Fibroblast of skin of left quadriceps (primary cell): ENCODE measurements at places on chromosomes 2 and 18.

DNA sequence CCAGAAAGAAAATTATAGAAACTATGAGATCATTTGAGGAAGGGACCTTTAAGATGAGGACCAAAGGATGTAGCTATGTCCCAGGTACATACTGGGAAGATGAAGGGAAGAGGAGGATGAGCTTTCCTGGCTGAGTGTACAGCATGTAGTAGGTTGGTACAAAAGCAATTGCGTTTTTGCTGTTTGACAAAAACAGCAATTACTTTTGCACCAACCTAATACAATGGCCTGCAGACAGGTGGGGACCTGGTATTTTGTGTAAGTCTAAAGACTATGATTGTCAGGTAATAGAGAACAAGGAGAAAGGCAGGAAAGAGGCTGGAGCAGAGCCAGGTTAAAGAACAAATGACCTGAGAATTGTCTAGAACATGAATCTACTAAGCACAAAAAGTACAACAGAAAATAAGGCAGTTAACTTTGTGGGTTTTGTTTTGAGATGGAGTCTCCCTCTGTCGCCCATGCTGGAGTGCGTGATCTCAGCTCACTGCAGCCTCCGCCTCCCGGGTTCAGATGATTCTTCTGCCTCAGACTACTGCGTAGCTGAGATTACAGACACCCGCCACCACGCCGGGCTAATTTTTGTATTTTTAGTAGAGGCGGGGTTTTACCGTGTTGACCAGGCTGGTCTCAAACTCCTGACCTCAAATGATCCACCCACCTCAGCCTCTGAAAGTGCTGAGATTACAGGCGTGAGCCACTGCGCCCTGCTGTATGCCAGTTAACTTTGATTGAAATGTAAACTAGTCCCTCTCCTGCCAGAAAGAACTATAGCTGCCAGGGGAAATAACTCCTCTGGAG, 3.2 kb upstream of the TGOLN2 start:
- no peak for DNase-seq

- DNase-seq = no peak
Measured at GRCh38 chr2:223786943-223787342, 50.4 kb downstream of the AP1S3 start.

- DNase-seq = no peak
Measured at GRCh38 chr2:6077585-6077984, 385.4 kb downstream of the SOX11 start.

GRCh38 chr18:74511823-74512222, 15.7 kb downstream of the CNDP2 start:
- DNase-seq = no peak

- no peak for DNase-seq
Measured at GRCh38 chr2:239939736-239940483, 85.2 kb downstream of the NDUFA10 start.

- peak; percentile 50 for DNase-seq
Measured at GRCh38 chr2:229996320-229996719, 72.4 kb downstream of the SLC16A14 start.

DNA sequence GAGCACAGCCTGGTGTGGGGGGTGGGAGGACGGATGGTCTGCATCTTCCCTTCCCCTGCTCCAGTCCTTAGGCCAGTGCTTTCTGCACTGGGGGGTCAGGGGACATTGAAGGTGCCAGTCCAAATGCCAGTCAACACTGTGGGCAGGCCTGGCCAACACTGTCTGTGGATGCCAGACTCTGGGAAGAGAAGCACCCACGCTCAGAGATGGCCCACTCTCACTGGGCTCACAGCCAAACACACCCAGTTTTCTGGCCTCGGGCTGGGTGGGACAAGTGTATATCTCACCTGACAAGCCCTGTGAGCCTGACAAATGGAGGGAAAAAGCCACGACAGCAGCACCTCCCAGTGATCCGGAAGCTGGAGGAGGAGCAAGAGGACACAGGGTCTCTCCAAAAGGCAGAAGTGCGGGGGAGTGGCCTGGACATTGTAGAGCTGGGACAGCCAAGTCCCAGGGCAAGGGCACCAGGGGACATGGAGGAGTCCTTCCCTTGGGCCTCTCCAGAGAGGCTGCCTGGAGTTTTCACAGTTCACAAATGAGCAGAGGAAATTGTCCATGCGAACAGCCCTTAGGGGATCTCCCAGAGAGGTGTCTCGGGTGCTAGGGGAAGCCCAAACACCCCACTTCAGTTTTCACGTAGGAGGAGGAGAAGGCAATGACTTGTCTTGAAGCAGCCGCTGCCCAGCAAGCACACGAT, 79.3 kb downstream of the SDC1 start:
- DNase-seq = no peak

- no peak for DNase-seq
Measured at GRCh38 chr2:37472959-37473358, 128.5 kb downstream of the QPCT start.

DNA sequence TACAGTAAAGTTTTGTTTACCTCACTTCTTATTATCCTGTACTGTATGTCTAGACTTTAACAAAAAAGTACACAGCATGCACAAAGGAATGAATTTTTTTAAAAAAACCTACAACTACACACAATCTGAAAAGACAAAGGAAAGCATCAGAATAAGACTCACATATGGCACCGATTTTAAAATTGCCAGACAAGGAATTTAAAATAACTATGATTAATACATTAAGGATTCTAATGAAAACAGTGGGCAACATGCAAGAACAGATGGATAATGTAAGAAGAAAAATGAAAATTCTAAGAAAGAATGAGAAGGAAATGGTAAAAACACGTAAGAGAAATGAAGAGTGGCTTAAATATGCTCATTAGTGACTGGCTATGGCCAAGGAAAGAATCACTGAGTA, 638.2 kb downstream of the FBXO15 start:
- peak; percentile 25 for DNase-seq

- DNase-seq = no peak
Measured at GRCh38 chr2:23563673-23564614, 179.0 kb downstream of the KLHL29 start.

- DNase-seq = no peak
Measured at GRCh38 chr18:28511413-28511821, 334.5 kb upstream of the CDH2 start.

DNA sequence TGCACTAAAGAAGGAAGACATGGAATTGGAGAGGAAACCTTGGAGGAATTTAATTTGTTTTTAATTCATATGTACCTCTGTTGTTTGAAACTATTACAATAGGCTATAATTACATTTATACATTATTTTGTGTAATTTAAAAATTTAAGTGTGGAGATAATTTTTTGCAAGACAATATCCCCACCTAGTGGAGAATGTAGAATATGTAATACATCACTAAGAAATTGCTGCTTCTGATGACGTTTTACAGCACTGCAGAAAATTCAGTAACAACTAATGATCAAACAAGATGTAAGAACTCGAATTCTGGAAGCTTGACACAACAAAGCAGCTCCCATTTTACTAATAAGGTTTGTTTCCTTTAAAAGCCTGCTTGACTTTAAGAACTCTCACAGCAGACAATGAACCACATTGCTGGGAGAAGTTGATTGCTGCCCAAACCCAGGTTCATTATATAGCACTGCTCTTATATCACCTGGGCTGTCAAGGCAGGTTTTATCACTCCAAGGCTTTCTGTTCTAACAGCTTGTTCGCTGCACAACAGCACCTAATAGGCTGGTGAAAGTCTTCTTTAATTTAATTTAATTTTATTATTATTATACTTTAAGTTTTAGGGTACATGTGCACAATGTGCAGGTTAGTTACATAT, 53.4 kb downstream of the THADA start:
- peak; percentile 41 for DNase-seq

- no peak for DNase-seq
Measured at GRCh38 chr18:26336572-26336971, 110.3 kb downstream of the TAF4B start.

DNA sequence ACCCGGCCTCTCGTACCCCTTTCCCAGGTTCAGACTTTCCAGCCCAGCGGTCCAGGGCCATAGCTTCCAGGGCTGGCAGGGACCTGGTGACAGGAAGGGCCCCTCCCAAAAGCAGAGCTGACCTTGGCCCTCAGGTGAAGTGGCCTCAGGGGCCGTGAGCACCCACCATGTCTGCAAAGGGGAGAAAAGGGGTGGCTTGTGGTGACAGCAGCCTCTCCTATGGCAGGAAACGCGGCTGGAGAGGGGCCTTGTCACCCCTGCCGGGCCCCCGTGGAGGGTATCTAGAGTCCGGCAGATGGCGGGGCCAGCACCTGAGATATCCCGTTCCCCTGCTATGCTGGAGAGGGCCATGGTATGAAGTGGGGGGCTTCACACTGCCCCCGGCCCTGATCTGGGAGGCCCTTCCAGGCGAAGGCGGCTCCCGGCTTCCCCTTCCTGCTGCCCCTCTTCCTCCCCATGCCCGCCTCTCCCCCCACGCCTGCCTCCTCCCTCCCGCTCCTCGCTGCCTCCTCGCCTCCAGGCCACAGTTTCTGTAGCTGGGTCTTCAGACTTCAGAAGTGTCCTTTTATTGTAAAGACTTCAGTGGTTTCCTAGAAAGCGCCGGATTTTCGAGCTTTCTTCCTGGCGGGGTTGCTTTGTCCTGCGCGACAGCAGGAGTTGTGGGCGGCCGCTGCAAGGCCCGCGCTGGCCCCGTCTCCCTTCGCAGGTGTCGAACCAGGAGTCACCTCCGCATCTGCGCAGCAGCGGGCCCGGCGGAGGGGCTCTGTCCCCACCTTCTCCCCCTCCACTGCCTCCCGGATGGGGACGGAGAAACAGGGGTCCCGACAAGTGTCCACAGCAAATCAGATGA, 240.5 kb upstream of the MYT1L start:
- no peak for DNase-seq

DNA sequence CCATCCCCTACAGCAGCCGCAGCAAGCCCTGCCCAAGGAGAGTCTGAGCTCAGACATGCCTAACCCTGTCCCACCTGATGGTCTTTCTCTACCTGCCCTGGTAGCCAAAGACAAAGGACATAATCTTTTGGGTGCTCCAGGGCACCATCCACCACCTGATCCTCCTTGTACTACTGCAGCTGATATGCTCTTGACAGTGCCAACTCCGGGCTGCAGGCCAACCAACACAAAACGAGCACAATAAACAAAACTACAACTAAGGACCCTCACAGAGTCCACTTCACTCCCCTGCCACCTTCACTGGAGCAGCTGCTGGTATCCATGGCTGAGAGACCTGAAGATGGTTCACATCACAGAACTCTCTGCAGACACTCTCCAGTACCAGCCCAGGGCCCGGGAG, 106.3 kb downstream of the GRB14 start:
- no peak for DNase-seq

- DNase-seq = peak; percentile 92
Measured at GRCh38 chr2:28338046-28338817, 54.4 kb upstream of the FOSL2 start.

DNA sequence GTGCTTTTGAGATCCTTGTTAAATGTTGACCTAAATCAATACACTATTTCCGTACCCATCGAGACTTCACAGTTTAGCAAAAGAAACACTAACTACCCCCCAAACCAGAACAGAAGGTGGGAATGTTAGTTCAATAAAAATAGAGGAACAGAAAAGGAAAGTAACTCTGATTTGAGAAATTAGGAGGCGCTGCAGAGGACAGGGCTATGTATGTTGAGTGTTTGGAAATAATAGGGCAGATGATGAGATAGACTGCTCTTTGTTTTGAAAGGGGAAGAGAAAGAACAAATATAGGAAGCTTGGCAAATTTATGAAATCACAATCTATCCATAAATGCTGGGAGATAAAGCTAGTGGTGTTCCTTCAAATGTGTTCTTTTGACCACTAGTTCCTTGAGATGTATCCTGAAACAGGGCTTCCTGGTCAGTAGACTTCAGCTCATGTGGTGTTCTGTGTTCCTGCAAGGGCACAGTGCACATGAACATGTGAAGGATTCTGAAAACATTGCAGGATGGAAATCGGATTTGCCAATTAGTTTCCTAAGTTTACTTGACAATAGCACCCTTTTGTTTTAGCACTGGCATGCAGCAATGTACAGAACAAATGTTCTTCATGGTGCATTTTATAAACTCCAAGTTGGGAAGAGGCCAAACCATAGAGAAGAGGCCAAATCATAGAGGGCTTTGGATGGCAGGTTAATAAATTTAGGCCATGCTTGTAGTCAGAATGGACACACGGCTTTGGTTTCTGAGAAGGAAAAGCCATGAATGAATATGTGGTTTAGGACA, 39.8 kb downstream of the RHBDD1 start:
- DNase-seq = no peak

DNA sequence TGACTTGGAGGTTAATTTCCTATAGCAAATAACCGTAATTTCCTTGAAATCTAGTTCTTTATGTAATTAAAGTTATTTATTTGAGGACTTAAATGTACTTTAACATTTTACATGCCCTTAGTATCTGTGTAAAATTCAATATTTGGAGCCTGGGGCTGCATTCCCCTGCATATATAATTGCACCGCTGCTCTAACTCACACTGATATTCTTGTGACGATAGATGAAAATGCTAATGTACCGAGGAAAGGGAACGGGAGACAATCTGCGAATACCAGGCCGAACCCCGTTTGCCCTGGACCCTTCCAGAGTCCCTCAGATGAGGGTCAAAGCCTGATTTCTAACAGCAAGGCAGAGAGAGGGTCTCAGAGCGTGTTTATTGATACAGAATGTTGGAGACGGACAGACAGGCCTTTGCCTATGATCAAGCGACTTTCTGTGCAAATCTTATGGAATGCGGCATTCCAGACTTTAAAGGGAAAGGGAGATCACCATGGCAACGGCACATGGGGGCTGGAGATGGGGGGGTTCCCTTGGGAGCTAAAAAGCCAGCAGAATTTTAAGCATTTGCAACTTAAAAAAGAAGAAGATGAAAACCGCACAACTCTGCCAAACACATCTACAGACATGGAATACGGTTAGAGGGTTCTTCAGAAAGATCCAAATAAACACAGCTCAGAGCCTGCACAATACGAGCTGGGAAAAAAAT, 57.6 kb upstream of the TWIST2 start:
- peak; percentile 89 for DNase-seq

- DNase-seq = no peak
Measured at GRCh38 chr2:206217743-206218142, 56.7 kb upstream of the ZDBF2 start.

DNA sequence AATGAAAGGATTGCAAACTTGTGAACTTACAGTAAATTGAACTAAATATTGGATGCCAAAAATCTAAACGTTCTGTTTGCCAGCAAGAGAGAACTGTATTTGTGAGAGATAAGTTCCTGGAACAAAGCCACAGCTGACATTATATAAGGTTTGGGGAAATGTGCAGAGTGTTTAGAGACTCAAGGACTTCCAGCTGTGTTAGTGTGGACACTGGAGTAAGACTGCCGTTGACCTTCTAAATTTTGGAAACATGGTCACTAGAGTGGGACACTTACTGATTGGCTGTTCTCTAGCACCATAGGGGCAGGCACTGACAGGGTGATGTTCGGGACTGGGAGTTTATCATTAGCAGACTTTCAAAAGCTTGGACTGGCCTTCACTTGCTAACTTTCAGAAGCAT, 40.5 kb downstream of the SCN9A start:
- DNase-seq = no peak
